ENCODE measurements at places on chromosomes 5 and 9.

DNA sequence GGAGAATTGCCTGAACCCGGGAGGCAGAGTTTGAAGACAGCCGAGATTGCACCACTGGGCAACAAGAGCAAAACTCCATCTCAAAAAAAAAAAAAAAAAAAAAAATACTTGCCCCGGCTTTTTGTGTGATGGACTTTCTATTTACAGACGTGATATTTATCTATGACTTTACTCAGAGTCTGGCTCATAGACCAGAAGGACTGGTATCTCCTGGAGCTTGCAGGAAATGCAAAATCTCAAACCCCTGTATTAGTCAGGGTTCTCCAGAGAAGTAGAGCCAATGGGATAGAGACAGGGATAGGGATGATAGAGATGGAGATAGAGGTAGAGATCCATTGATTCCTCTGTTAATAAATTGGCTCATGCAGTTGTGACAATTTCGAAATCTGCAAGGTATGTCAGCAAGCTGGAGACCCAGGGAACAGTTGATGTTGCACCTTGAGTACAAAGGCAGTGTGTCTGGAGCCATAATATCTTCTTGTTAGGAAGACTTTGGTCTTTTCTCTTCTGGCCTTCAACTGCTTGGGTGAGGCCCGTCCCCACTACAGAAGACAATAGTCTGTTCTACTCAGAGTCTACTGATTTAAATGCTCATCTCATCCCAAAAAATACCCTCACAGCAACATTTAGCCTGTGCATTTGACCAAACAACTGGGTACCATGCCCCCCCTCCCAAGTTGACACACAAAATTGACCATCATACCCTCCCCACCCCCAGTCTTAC lies 195.4 kb upstream of the MSX2 start:
- no peak for DNase-seq

DNA sequence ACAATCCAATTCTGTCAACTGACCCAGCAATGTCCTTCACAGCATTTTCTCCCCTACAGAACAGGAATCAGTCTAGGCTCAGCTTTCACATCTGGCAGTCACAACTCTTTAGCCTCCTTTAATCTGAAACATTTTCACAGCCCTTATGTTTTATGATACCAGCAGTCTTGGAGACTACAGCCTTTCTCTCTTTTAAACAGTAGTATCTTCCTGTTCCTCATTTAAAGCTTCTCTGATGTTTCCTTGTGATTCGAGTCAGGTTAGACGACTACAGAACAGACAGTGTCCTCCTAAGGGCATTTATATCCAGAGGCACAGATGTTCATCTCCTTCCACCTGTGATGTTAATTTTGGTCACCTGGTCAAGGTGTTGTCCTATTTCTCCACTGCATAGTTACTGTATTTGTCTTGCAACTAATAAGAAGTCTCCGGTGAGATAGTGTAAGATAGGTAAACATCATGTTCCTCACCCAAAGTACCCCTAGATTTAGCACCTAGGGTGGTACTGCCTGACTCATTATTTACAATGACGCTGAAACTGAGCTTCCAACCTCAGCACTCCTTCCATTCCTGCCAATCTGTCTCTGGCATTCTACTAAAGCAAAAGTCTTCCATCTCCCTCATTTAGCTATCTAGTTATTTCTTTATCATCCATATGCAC lies 20.7 kb downstream of the TTC39B start:
- no peak for DNase-seq

- DNase-seq: peak; percentile 46
Observed at GRCh38 chr9:84975926-84976325, 306.4 kb downstream of the NTRK2 start.

DNA sequence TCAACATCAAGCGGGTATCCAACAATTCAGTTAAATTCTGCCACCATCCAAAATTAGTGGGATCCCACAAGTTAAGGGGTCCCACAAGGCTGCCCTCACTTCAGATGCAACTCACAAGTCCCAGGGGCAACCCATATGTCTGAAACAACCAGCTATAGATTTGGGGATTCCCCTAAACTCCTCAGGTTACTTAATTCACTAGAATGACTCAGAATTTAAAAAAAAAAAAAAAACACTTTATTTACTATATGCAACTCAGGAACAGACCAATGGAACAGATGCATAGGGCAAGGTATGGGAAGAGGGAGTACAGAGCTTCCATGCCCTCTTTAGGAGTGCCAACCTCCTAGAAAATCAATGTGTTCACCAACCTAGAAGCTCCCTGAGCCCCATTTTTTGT lies 15.1 kb downstream of the AUH start:
- DNase-seq: no peak

DNA sequence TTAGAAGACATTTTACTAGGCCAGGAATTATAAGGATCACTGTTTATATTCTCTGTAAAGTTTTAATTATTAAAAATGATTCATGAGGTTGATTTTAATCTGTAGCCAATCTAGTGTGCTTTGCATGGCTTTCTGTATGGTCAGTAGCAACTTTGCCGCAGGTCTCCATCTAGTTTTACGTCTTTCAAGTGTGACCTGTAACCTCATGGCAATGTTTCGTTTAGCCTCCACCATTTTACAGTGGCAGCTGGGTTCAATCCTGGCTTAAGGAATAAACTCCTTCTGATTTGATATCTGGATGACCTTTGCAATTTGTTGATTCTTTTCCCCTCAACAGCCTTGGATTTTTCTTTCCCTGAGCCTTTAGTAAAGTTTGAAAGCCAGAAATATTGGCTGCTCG lies 434.5 kb upstream of the CDH9 start:
- DNase-seq: peak; percentile 30

Data from EH (cell line).